Cardiac muscle cell (in vitro differentiated cells and primary cell): ENCODE measurements at places on chromosomes 4 and X. TPM values are rescaled to one million over a fixed set of nuclear protein-coding genes. Genes with fewer than 3 reads are reported as not detected.
A peak's percentile ranks its signal among the peaks of the same experiment; 100 is the strongest.

ZBTB49 gene
- 7.7 and 9.2 TPM in 2 replicates for total RNA-seq

GRCh38 chr4:6180841-6181631, 19.3 kb downstream of the JAKMIP1 start:
- H3K27ac ChIP-seq, result no peak overlapping the region
- H3K4me3 ChIP-seq, result no peak overlapping the region
- no peaks in the 10 kb centered on the region for H3K27me3 ChIP-seq
- DNase-seq, result no peak
- H3K4me1 ChIP-seq, result no peaks in the 10 kb centered on the region

DNA sequence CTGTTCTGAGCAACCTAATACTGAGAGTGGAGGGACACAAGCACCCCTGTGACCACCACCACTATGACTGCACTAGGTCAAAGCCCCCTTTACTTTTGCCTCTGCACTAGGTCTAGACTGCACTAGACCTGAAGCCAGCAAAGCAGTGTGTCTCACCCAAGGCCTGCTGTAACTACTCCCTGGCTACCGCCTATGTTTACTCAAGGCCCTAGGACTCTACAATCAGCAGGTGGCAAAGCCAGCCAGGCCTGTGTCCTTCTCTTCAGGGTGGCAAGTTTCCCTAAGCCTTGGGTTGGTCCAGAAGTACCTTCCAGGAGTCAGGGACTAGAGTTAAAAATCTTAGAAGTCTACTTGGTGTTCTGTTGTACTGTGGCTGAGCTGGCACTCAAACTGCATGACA, 15.9 kb downstream of the RAB33B start:
- peaks cover 11% of the 10 kb centered on the region for H3K36me3 ChIP-seq
- H3K4me1 ChIP-seq, result no peaks in the 10 kb centered on the region
- no peak overlapping the region for H3K27ac ChIP-seq

FHIP1A gene
- 5.6 and 15.5 TPM in 2 replicates for total RNA-seq

GRCh38 chr4:1177274-1178141, 5.1 kb upstream of the SPON2 start:
- no peaks in the 10 kb centered on the region for H3K4me1 ChIP-seq
- H3K27me3 ChIP-seq, result peaks cover 34% of the 10 kb centered on the region
- H3K4me3 ChIP-seq, result no peak overlapping the region
- no peaks in the 10 kb centered on the region for H3K36me3 ChIP-seq
- DNase-seq, result no peak

- no peak for DNase-seq
- H3K4me1 ChIP-seq, result no peaks in the 10 kb centered on the region
- H3K27ac ChIP-seq, result no peak overlapping the region
- peaks cover 3% of the 10 kb centered on the region for H3K36me3 ChIP-seq
- H3K27me3 ChIP-seq, result no peaks in the 10 kb centered on the region
- H3K4me3 ChIP-seq, result no peak overlapping the region
Measured at GRCh38 chrX:23726191-23726590, 16.9 kb downstream of the ACOT9 start.

- DNase-seq, result no peak
- peaks cover 5% of the 10 kb centered on the region for H3K27me3 ChIP-seq
- no peaks in the 10 kb centered on the region for H3K4me1 ChIP-seq
- H3K36me3 ChIP-seq, result no peaks in the 10 kb centered on the region
Measured at GRCh38 chr4:157035471-157035870, 40.5 kb upstream of the GLRB start.

STATH gene
- total RNA-seq, result not detected in 2 replicates

- no peak for DNase-seq
- no peak overlapping the region for H3K4me3 ChIP-seq
- H3K36me3 ChIP-seq, result no peaks in the 10 kb centered on the region
Measured at GRCh38 chrX:40831750-40832149, 96.4 kb upstream of the MED14 start.

- H3K4me1 ChIP-seq, result no peaks in the 10 kb centered on the region
- H3K27me3 ChIP-seq, result no peaks in the 10 kb centered on the region
- no peak overlapping the region for H3K27ac ChIP-seq
- H3K36me3 ChIP-seq, result no peaks in the 10 kb centered on the region
- DNase-seq, result no peak
Measured at GRCh38 chr4:158201322-158201721, 9.0 kb upstream of the TMEM144 start.

SPON2 gene
- 0.12 and 0.42 TPM in 2 replicates for total RNA-seq

GRCh38 chr4:152510349-152511147, 25.3 kb downstream of the FBXW7 start:
- H3K4me1 ChIP-seq, result peaks cover under 1% of the 10 kb centered on the region
- H3K27me3 ChIP-seq, result no peaks in the 10 kb centered on the region
- no peak overlapping the region for H3K27ac ChIP-seq
- DNase-seq, result no peak
- no peaks in the 10 kb centered on the region for H3K36me3 ChIP-seq

- no peaks in the 10 kb centered on the region for H3K36me3 ChIP-seq
- peak overlapping the region; percentile 83 for H3K27ac ChIP-seq
- H3K4me3 ChIP-seq, result no peak overlapping the region
- no peak for DNase-seq
- H3K27me3 ChIP-seq, result no peaks in the 10 kb centered on the region
- H3K4me1 ChIP-seq, result peaks cover 27% of the 10 kb centered on the region
Measured at GRCh38 chr4:123443401-123444289, 47.0 kb downstream of the SPRY1 start.

DNA sequence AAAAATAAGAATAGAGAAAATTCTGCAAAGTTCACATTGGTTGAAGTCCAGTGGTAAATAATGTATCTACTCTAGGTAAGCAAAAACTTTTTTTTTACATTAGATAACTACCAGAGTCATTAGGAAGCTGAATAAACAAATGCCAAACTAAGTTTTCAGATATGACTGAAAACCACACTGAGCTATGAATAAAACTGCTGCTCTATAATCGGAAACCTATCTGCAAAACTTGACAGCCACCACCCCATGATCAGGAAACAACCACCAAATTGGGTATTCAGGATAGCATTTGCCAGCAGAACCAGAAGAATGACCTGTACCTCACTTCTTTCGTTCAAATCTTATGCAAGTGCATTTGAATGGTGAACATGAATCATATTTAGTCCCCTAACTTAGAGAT, 173.0 kb upstream of the TET2 start:
- no peak overlapping the region for H3K4me3 ChIP-seq
- no peak for DNase-seq
- H3K27ac ChIP-seq, result no peak overlapping the region
- no peaks in the 10 kb centered on the region for H3K27me3 ChIP-seq

DNA sequence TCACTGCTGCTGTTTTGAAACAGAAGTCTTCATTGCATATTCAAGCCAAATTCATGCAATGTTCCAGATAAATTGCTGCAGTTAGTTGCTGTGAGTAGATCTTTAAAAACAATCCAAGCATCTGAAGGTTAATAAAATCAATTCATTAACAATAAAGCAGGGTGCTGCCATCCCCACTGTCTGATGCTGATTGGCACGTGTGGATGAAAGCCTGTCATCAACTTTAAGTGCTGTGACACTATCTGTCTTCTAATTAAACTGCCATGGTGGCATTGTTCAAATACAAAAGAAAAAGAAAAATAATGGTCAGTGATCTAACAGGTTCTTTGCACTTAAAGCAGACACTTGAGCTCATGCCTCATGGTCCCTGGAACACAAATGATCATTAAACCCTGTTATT, 63.0 kb upstream of the MND1 start:
- no peaks in the 10 kb centered on the region for H3K4me1 ChIP-seq
- H3K27ac ChIP-seq, result peak overlapping the region; percentile 17
- H3K27me3 ChIP-seq, result no peaks in the 10 kb centered on the region
- DNase-seq, result no peak
- peaks cover 4% of the 10 kb centered on the region for H3K36me3 ChIP-seq

DNA sequence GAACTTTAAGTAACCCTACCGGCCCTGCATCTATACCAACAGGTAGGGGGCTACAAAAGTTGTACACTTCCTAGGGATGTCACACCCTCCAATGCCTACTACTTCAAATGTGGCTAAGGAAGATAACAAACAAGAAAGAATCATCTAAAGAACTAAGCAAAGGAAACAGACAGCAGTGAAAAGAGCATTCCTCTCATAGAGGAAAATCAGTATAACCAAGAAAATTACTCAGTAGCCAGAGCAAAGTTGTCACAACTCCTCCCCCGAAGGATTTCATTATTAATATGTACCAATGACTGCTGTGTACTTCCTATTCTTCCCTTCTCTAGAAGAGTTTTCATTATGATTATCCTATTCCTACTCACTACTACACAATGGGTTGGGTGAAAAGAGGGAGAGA, 12.6 kb downstream of the ANKRD17 start:
- H3K36me3 ChIP-seq, result no peaks in the 10 kb centered on the region
- DNase-seq, result no peak
- H3K27ac ChIP-seq, result no peak overlapping the region
- no peak overlapping the region for H3K4me3 ChIP-seq

SATL1 gene
- total RNA-seq, result 0.60 and 0.99 TPM in 2 replicates

GRCh38 chrX:103157496-103158316, 57.2 kb upstream of the BEX4 start:
- no peaks in the 10 kb centered on the region for H3K36me3 ChIP-seq
- peak; percentile 36 for DNase-seq
- H3K27me3 ChIP-seq, result no peaks in the 10 kb centered on the region
- H3K4me1 ChIP-seq, result no peaks in the 10 kb centered on the region
- H3K27ac ChIP-seq, result no peak overlapping the region

F8A3 gene
- 0.63 TPM in 1 of 2 replicates, not detected in the other for total RNA-seq

GRCh38 chr4:1015179-1015578, 3.8 kb downstream of the FGFRL1 start:
- peaks cover 14% of the 10 kb centered on the region for H3K4me1 ChIP-seq
- no peaks in the 10 kb centered on the region for H3K36me3 ChIP-seq
- DNase-seq, result no peak
- peaks cover 19% of the 10 kb centered on the region for H3K27me3 ChIP-seq

NPNT gene
- total RNA-seq, result 22.0 and 33.4 TPM in 2 replicates

CNGA1 gene
- 1.9 TPM in 1 of 2 replicates, not detected in the other for total RNA-seq

DNA sequence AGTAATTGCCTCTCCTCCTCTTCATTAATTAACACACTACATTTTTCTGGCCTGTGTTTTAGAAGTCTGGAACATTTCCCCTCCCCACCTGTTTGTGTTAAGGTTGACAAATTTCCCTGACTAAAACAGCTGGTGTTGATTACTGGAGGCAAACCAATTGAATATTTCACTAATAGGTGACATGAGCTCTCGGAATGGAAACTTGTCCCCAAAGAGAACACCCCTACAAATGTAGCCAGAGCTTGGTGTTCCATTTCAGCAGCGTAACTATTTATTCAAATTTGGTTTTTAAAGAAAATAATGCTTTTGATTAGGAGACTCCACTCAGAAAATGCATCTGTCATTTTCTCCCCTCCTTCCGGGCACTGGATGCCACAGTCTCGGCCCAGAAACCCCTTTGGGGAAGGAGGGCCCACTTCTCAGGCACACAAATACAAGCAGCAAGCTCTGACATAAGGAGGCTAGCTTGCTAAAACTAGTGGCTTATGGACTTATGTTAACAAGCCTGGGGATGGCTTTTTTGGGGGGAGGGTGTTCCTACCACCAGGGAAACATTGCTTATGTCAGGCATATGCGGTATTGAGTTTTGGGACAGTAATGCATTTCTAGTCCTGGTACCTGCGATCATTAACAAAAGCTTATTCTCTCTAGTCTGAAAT, 2.2 kb downstream of the RNF150 start:
- peaks cover 5% of the 10 kb centered on the region for H3K27me3 ChIP-seq
- H3K27ac ChIP-seq, result no peak overlapping the region
- DNase-seq, result no peak
- H3K36me3 ChIP-seq, result no peaks in the 10 kb centered on the region

DNA sequence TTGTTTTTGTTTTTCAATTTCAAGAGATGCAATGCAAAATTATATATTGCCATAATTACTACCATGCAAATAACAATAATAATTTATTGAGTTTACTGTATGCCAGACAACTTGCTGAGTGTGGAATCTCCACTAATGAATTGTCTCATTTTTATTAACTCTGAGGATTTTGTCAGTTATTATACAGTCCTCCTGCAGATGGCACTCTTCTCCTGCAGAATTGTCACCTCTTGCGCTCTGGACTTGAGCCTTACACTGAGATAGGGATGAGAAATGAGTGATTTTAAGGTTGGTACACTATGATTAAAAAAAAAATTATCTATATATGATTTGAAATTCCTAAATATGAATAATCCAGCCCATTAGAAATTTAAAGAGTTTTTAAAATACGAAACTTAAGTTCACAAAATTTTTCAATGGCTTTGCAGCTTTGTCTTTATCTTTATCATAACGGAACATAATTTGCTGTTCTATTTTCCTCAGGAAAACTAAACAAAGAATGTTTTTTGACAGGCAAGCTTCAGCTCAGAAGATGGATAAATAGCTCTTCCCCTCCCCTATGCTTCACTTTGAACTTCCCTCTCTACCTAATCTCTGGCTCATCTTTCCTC, 12.7 kb upstream of the PAQR3 start:
- DNase-seq, result peak; percentile 64
- no peaks in the 10 kb centered on the region for H3K27me3 ChIP-seq
- no peak overlapping the region for H3K27ac ChIP-seq

GAGE12F gene
- total RNA-seq, result not detected in 2 replicates

DNA sequence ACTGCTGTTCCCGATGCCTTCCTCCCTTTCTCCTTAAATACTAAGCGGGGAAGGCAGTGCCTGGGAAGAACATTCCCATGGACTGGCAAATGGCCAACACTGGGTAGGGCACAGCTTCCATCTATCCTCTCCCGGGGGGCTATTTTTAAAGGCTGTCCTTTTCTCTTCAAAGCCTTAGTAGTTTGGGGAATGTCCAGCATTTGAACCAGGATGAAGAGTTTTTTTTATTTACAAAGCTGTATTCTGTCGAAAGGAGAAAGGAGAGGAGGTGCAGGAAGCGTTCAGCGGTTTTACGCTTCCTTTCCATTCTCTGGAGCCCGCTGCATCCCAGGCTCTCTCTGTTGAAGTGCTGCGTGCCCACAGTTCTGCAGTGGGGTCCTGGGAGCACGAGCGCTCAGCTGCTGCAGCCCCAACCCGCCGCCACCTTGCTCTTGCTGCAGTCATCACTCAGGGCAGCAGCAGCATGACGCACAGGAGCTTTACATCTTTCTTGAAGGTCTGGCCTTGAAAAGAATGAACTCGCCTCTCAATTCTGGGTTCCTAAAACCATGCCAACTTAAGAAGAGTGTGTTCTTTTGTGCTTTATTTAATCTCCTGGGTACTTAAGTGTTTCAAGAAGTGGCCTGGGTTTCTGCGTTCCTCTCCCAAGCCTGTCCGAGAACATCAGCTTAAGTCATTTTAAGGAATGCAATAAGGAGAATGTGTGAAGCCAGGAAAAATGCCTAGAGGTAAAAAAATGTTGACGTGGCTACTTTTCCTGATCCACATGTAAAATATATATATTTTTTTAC, 427.2 kb downstream of the MAPK10 start:
- H3K36me3 ChIP-seq, result no peaks in the 10 kb centered on the region
- H3K27ac ChIP-seq, result peak overlapping the region; percentile 16
- peak; percentile 37 for DNase-seq
- H3K4me1 ChIP-seq, result peaks cover 24% of the 10 kb centered on the region

GRCh38 chr4:118264096-118264495, 88.7 kb downstream of the PRSS12 start:
- H3K27me3 ChIP-seq, result no peaks in the 10 kb centered on the region
- H3K27ac ChIP-seq, result no peak overlapping the region
- no peak overlapping the region for H3K4me3 ChIP-seq
- H3K4me1 ChIP-seq, result no peaks in the 10 kb centered on the region
- H3K36me3 ChIP-seq, result no peaks in the 10 kb centered on the region

SERTM2 gene
- 9.3 and 11.0 TPM in 2 replicates for total RNA-seq

VAMP7 gene
- 16.1 and 16.7 TPM in 2 replicates for total RNA-seq

PDZD4 gene
- total RNA-seq, result 5.4 and 5.8 TPM in 2 replicates
